Fibroblast of villous mesenchyme (primary cell): ENCODE measurements at places on chromosomes 1 and 21. TPM values are rescaled to one million over a fixed set of nuclear protein-coding genes. Genes with fewer than 3 reads are reported as not detected.

The CSF3R gene
- 0.32 TPM in 1 of 2 replicates, not detected in the other for total RNA-seq

The OXCT2 gene
- total RNA-seq = 1.7 and 5.2 TPM in 2 replicates

The PLEKHM2 gene
- 54.0 and 61.8 TPM in 2 replicates for total RNA-seq

The ENO1 gene
- 1,401 and 1,535 TPM in 2 replicates for total RNA-seq

The SEC16B gene
- total RNA-seq = 1.3 and 1.6 TPM in 2 replicates

The BCAR3 gene
- total RNA-seq = 32.0 and 36.4 TPM in 2 replicates

The S100A7 gene
- total RNA-seq = not detected in 2 replicates

The OVAAL gene
- not detected in 2 replicates for total RNA-seq

The GPR161 gene
- total RNA-seq = 11.3 and 13.0 TPM in 2 replicates

The E2F2 gene
- total RNA-seq = 2.2 and 2.9 TPM in 2 replicates

The RIMS3 gene
- 0.32 and 0.86 TPM in 2 replicates for total RNA-seq

The SCNM1 gene
- total RNA-seq = 23.7 and 31.2 TPM in 2 replicates

The IL12RB2 gene
- under 0.01 TPM in 1 of 2 replicates, not detected in the other for total RNA-seq

The MYOG gene
- total RNA-seq = not detected in 2 replicates

The FCAMR gene
- not detected in 2 replicates for total RNA-seq

The NHLH2 gene
- under 0.01 TPM in 2 replicates for total RNA-seq
